ENCODE measurements at places on chromosomes 6 and 20.

DNA sequence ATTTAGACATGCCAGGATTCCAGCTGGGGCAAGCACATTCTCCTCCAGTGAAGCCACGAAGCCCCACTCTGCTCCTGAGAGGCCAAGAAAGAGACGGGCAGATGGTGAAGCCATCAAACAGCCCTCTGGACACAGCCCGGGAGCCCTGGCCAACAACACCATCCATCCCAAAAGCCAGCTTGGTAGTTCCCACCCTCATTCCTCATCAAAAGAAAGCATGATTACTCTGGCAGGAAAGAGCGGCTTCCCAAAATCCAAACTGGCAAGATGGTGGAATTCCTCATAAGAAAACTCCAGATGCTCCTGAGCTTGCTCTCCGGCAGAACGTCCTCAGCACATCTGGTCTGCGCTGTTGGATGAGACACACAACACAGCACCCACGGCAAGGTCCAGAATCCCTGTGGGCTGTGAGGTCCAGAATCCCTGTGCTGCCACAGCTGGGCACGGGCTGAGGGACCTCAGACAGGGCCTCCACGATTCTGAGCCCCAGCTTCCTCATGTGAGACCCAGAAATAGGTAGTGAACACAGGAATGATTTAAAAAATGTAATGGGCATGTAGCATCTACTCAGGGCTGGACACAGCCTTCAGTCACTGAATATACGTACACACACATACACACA lies 52.6 kb downstream of the THBS2 start:
- no peak for DNase-seq

- DNase-seq = no peak
Observed at GRCh38 chr20:40293740-40294139, 395.3 kb downstream of the MAFB start.

DNA sequence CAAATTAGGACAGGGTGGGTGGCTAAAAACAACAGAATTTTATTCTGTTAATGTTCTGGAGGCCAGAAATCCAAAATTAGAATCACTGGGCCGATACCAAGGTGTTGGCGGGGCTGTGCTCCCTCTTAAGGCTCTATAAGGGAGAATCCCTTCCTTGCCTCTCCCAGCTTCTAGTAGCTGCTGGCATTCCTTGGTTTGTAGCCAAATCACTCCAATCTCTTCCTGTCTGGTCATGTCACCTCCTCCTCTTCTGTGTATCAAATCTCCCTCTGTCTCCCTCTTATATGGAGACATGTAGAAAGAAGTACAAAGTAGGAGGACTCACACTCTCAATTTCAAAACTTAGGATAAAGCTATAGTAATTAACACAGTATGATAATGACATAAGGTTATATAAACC lies 102.9 kb upstream of the SIRPA start:
- no peak for DNase-seq

DNA sequence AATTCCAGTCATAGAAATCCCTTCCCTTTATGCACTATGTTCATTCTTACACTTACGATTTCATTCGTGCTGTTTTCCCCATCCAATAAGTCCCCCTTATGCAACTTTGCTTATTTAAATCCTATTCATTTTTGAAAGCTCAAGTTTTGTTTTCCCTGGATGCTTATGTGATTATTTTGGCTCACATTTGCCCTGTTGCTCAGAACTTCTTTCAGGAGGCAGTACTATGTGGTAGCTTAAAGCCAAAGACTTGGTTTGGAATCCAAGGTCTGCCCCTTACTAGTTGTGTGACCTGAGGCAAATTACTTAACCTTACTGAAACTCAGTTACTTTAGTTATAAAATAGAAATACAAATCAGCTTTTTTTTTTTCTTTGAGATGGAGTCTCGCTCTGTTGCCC lies 59.6 kb downstream of the MOXD1 start:
- DNase-seq = no peak

DNA sequence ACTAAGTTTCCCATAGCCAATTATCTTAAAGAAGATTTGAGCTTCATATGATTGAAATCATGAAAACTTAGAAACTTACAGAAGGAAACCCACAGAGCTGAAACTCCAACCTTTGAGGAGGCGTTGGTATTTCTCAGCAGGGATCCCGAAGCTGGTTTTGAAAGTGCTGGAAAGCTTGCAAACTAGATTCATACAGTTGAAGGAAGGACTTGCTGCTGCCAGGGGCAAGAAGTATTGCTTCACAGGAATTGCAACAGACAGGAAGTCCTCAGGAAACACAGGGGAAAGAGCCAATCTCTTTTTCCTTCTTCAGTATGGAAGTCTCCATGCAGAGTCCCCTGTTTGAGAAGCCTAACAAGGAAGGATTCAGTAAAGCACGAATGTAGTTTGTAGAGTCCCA lies 419.7 kb downstream of the CD109 start:
- DNase-seq = no peak

Measured in stimulated activated CD8-positive, alpha-beta memory T cell treated with anti-CD3 and anti-CD28 coated beads, Interleukin-7, amount 100 ng/mL, for 48 hours (primary cell).